ENCODE measurements at places on chromosomes 7 and 10.

DNA sequence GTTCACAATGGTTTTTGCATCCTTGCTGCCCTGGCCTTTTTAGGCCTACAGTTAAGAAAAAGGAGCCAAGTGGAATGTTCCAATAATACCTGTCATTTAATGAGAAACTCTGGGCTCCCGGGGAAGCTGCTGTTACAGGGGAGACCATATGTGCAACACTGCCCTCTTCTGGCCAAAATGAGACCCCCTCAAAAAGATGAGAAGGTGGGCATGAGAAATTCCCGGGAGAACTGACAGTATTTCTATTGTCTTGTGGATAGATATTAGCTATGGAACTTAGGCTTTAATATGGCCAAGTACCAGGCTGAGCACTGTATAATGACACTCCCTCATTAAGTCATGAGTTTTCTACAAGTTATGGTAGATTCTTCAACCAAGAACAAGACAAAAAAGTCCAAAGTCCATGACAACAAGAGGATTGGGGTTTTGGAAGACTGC, 99.4 kb downstream of the CCDC3 start:
- no peak for DNase-seq

GRCh38 chr7:16967300-16967811, 85.6 kb upstream of the AGR3 start:
- no peak for DNase-seq

DNA sequence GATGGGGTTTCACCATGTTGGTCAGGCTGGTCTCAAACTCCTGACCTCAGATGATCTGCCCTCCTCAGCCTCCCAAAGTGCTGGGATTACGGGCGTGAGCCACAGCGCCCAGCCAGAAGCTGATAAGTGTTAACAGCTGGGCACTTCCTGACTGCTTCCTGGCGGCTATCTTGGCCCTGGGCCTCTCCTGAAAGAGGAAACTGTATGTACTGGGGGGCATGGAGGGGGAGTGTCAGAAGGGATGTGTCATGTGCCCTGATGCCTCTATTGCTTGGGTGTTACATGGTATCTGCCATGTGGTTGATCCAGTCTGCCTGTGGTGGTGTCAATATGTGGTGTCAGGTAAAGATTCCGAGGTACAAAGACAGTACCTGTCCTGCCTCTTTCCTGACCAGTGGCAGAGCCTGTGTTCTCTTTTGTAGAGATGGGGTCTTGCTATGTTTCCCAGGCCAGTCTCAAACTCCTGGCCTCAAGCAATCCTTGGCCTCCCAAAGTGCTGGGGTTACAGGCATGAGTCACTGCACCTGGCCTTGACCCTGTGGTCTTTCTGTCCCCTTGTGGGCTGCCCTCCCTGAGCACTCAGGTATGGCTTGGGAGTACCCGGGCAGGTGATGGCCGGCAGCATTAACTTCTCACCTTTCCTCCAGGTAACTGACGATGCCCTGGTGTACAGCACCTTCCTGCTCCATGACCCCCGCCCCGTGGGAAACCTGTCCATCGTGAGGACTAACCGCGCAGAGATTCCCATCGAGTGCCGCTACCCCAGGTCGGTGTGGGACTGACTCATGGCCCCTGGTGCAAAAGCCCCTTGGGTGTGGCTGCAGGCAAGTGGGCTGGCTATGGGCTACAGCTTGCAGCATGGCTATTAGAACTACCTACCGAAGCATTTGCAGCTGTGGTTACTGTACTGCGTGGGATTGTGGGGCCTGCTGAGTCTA, 4.4 kb downstream of the ZP3 start:
- no peak for DNase-seq

GRCh38 chr10:102119417-102120141, 589 bp downstream of the LDB1 start:
- DNase-seq, result no peak

DNA sequence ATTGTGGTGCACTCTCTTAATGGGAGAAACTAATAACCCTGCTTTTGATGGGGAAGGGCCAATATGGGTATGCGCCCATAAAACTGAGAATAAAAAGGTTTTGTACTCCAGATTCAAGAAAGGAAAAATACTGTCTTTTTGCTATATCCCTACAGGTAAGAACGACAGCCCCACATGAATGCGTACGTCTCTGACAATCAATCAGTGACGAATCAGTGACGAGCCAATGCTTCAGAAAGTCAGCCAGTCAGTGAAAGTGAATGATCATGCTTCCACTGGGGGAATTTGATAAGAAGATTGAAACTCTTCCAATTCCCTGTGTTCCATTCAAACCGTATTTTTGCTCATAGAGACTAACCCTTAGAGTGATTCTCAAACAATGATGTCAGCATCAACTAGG, 26.3 kb downstream of the ARL5B start:
- no peak for DNase-seq

- DNase-seq, result no peak
These were observed 112.2 kb upstream of the GATA3 start for GRCh38 chr10:7942316-7942715.

GRCh38 chr10:72335394-72336258, 19.1 kb downstream of the DNAJB12 start:
- no peak for DNase-seq

DNA sequence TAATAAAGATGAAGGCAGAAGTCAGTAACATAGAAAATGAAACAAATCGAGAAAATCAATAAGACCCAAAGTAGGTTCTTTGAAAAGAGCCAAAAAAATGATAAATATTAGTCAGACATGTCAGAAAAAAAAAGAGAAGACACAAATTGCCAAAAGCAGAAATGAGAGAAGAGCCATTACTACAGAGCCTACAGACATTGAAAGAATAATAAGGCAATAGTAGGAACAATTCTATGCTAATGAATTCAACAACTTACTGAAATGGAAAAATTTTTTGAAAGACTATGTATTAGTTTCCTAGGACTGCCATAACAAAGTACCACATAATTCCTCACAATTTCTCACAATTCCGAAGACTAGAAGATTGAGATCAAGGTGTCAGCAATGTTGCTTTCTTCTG, 35.5 kb downstream of the OGDHL start:
- no peak for DNase-seq

DNA sequence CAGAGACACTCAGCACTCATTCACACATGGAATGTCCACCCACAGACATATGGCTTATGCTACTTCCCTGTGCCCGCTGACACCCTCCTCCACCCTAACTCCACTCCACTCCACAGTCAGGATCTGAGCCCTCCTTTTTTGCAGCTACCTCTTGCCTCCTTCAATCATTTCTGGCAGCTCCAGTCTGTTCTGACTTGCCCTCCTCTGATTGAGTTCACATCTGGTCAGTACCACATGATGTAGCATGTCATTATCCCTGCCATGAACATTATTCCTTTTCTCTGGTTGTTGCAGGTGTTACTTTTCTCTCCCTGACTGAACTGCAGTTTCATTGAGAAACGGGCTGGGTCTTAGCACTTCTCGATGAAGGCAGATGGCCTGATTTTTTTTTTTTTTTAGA, 130.1 kb upstream of the EGR2 start:
- no peak for DNase-seq

- no peak for DNase-seq
These were observed 7.2 kb downstream of the SFMBT2 start for GRCh38 chr10:7403620-7404019.
